ENCODE measurements at places on chromosomes 11 and 22.

DNA sequence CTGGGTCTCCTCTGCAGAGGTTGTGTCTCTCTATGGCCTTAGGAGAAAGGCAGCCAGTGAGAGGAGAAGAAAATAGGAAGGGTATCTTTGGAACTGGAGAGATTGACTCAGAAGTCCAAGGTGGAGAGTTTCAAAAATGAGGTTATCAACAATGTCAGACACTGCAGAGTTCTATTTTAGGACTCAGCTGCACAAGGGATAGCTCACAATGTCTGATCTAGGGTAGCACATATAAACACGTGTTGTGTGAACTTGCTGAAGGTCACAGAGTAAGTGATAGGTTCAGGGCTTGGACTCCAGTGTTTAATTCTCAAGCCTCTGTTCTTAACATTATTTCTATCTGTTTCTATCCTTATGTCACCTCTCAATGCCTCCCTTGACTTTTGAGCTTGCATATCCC, 305.0 kb upstream of the LARGE1 start:
- no peak for DNase-seq

DNA sequence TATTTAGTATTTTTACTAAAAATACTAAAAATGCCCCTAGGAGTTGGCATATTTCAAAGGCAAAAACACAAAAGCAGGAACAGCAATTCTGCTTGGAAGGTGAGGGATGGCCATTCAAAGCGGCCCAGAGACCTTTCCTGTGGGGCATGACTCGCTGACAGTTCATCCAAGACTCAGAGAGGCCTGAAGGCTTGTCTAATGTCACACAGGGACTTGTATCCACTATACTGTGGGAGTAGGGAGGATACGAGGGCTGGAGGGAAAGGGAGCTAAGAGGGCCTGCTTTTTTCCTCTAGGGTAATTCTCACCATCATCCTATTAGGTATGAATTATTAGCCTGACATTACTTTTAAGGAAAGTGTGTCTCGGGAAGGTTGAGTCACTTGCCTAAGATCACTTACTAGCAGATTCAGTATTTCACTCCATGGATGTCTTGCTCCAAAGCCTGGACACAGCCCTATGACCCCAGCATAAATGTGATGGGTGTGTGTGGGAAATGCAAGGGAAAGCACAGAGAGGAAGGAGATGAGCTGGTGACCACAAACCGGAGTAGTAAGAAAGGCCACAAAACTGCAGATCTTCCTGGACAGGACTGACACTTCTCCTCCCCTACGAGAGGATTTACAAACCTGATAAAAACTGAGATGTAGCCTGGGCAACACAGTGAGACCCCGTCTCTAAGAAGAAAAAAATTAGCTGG, 16.7 kb upstream of the UCP3 start:
- DNase-seq, result peak; percentile 8

DNA sequence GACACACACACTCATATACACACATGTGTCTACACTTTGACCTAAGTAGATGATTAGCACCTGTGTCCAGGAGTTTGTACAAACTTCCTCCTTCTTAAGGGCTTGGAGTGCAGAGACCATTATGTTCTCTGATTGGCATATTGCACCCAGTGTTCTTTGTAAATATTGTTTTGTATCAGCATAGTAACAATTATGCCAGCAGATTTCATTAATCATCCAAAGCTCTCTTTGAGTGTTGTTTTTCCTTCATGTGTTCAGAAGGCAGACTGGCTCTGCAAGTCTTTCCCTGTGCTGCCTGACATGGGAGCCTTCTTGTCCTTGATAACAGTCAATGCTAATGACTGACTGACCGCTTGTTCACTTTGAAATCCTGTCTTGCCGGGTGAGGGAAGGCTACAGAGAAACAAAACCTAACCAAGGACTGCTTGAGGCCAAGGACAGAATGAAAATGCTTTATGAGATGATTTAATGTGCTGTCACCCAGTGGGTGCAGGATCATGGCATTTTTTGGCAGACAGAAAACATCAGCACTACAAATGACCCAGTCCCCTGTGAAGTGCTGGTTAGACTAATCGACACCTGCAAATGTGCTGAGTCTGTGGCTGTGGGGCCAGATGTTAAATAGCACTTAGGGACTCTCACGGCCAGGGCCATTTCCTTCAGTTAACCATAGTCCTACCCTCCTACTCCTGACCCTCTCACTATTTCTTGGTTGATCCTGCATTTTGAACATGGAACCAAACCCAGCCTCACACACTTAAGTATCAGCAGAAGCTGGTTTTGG, 6.6 kb upstream of the BARX2 start:
- DNase-seq, result no peak

- DNase-seq, result no peak
Observed at GRCh38 chr22:38228873-38229740, 27.3 kb downstream of the MAFF start.

- DNase-seq, result peak; percentile 34
Observed at GRCh38 chr22:24088816-24089215, 77.7 kb downstream of the CABIN1 start.

Data from fibroblast of skin of abdomen (primary cell).